Stomach (tissue), 19 donors: ENCODE measurements at places on chromosomes 5 and 9. TPM values are rescaled to one million over a fixed set of nuclear protein-coding genes. Genes with fewer than 3 reads are reported as not detected.

Gene CCL27
- total RNA-seq, result not detected

Gene MGAT1
- total RNA-seq, result 69.6 TPM

DNA sequence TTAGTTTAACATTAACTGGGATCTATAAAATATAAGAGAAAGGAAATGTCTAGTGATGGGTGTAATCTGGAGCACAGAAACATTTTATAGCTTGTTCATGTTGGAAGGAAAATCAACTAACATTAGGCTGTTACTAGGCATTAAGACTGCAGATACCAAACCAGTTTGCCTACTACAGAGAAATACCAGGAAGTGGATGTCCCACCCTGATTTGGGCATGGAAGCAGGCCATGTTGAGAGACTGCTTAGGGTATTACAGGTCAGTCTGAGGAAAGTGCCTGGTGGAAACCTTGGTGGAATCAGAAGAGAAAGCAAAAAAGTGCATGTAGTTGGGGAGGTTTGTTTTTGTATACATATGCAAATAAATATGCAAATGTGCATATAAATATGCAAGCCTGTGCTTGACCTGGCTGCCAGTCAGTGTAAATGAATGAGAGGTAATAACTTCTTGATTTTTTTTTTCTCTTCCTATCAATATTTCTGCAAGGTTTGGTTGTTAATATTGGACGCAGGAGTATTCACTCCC lies 9.6 kb upstream of the CCDC112 start:
- peak; percentile 61 for DNase-seq

Gene ARSI
- total RNA-seq, result not detected

- no peak for DNase-seq
Observed at GRCh38 chr5:863244-863805, 12.5 kb upstream of the ZDHHC11 start.

DNA sequence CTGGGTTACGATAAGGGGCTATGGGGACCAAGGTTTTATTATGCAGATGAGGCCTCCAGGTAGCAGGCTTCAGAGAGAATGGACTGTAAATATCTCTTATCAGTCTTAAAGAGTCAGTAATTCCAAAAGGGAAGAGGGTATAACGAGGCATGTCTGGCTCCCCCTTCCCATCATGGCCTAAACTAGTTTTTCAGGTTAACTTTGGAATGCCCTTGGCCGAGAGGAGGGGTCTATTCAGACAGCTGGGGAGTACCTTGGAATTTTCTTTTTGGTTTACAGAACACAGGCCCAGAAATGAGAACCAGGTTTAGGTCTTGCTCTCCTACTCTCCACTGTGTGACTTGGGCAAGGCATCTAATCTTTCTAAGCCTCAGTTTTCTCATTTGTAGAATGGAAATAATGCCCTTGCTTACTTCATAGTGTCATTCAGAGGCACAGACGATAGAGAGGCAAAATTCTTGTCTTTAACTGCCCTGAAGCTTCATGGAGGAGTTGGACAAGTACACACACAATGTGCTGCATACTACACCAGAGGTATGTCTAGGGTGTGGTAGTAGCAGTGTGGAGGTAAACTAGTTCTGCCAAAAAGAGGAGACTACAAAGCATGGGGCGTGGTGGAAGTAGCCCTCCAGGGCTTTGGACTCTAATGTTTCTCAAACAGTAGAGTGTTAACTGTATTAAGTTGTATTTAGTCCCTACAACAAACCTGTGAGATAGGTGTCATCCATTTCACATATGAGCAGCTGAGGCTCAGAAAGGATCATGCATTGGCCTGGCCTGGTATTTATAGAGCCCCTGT lies 45.5 kb downstream of the IRF1 start:
- no peak for DNase-seq

Gene TMEM174
- total RNA-seq, result not detected

GRCh38 chr5:143886096-143886495 lies 74.1 kb downstream of the HMHB1 start:
- DNase-seq, result peak; percentile 20

DNA sequence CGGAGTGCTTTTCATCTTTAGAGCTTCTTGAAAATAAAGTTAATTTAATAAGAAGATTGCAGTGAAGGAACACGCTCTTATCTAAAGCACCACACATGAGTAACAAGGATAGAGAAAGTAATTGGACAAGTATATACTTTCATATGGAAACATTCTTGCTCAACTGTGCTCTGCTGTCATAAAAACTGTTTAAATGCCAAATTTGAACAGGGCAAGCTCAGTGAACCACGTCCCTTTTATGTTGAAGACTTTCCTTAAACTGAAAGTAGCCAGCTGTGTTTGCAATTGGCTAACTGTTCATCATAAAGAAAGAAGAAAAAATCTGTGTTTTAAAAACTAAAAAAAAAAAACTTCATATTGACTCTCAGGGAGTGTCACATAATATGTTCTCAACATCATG lies 1610.7 kb upstream of the C9orf72 start:
- no peak for DNase-seq

- no peak for DNase-seq
Observed at GRCh38 chr9:128103589-128103962, 24.0 kb downstream of the PTGES2 start.

DNA sequence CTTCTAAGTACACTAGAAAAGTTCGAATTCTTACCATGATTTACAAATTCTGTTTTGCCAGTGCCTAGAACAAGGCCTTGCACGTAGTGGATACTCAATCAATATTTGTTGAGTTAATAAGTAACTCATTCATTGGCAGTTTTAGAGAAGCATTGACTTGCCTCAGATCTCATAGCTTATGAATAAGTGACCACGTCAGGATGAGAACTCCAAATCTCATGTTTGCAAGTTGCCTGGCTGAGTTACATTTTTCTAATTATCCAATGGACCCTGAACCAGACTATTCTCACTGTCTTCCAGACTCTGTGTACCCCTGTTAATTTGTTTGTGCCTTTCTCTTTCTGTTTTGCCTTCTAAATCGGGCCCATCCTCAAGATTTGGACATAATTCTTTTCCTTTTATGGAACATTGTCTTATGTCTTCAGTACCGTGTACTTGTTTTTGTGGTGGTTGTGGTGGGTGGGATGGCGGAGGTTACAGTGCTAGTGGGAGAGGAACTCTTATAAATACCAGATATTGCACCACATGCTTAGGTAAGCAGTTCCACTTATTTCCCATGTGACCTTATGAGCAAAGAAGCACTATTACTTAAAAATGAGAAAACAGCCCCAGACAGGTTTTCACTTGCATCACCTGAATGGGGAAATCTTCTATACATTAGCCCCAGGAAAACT lies 96.3 kb downstream of the UNC13B start:
- DNase-seq, result no peak

Gene SPINK4
- not detected for total RNA-seq

GRCh38 chr5:32329395-32329834 lies 16.7 kb upstream of the MTMR12 start:
- DNase-seq, result peak; percentile 76

GRCh38 chr9:98927724-98928123 lies 16.0 kb upstream of the COL15A1 start:
- DNase-seq, result no peak

GRCh38 chr9:105191508-105192121 lies 52.8 kb upstream of the SLC44A1 start:
- DNase-seq, result no peak

Gene SLC46A2
- not detected for total RNA-seq

- peak; percentile 72 for DNase-seq
Observed at GRCh38 chr9:108444400-108445358, 411.1 kb downstream of the ACTL7B start.

DNA sequence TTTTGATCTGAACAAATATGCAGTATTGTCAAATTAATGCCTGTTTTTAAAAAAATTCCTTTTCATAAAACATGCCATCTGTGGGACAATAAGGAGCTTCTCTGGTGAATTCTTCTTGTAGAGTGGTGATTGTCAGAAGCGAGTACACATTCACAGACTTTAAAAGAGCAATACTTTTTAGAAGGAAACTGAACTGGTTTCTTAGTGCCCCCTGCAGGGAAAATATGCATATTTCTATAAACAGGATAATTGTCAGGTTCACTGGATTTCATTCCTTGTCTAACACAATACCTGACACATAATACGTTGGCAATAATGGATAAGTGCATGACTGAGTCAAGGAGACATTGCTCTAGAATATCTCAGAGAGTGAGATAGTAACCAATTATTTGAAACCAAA lies 133.7 kb downstream of the KIF4B start:
- DNase-seq, result no peak

GRCh38 chr5:10421896-10422691 lies 19.6 kb upstream of the ROPN1L start:
- no peak for DNase-seq

Gene AK8
- not detected for total RNA-seq

DNA sequence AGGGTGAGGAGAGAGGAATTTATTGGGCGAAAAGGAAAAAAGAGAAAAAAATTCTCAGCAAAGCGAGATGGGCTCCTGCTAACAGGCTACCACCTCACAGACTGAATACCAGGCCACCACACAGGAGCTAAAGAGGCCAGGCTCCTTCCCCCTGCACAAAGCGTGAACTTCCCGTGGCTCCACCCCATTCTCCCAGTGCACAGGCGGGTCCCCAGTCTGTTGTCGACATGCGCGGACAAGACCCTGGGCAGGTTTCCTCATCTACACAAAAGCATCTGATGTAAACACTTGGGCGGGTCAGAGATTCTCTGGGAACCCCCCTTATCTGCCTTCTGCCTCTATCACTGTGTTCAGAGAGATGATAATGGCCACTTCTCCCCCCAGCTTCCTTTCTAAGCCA lies 34.2 kb downstream of the IL31RA start:
- no peak for DNase-seq

DNA sequence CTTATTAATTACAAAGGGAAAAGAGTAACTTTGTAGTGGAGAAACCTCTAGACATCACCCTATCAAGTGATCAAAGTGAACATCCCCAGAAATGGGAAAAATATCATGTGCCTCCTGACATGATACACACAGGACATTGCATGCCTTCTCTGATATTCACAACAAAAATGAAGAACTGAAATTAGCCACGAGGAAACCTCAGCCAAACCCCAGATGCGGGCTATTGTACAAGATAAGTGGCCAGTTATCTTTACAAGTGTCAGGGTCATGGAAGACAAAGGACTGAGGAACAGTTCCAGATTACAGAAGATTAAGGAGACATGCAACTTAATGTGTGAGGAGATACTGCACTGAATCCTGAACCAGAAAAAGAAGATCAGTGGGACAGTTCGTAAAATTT lies 23.8 kb upstream of the NPM1 start:
- DNase-seq, result no peak

DNA sequence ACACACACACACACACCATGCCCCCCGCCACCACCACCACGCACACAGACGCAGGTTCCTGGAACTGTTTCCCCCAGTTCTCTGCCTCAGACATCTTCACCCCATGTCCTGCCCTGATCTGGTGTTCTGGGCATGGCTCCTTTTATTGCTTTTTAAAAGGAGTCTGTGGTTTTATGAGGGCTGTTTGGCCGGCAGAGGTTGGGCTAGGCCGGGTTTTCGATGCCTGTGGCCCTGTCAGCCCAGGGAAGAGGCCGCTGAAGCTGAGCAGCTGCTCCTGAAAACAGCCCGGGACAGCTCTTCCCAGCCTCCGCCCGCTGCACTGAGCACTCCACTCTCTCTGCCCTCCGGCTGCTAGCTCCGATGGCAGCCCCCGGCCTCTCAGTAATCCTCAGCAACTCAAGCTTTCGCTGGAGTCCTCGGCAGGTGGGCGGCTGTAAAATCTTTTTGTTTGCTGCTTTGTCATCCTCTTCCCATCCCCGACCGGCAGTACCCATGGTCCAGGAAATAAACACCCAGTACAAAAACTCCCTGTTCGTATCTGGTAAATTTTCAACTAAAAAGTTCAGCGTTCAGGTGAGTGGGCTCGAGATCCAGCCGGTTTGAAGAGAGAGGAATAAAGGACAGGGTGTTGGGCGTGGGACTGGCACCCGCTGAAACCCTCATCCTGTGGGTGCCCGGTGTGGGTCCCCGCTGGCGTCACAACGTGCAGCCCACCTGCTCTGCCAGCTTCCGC lies 103.0 kb upstream of the ERCC6L2 start:
- DNase-seq, result peak; percentile 84

DNA sequence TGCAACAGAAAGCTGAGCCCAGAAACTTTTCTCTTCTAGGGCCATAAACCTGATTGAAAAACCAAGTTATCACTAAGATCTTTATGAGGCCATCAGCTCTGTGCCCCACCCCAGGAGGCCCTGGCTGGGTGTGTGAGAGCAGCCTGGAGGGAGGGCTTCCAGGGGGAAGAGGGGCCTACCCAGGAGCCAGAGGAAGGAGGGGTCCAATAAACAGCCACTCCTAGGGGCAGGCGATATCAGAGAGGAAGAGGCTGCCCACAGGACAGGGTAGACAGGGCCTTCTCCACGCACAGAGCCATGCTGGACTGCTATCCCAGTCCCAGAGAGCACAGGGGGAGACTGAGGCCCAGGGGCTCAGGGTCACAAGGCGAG lies 4.5 kb upstream of the CDX1 start:
- DNase-seq, result peak; percentile 54

- DNase-seq, result no peak
Observed at GRCh38 chr9:114770991-114771390, 34.8 kb downstream of the TNFSF15 start.

- no peak for DNase-seq
Observed at GRCh38 chr5:14757850-14758249, 93.3 kb downstream of the OTULIN start.

GRCh38 chr9:87433853-87434252 lies 63.8 kb upstream of the DAPK1 start:
- DNase-seq, result no peak

DNA sequence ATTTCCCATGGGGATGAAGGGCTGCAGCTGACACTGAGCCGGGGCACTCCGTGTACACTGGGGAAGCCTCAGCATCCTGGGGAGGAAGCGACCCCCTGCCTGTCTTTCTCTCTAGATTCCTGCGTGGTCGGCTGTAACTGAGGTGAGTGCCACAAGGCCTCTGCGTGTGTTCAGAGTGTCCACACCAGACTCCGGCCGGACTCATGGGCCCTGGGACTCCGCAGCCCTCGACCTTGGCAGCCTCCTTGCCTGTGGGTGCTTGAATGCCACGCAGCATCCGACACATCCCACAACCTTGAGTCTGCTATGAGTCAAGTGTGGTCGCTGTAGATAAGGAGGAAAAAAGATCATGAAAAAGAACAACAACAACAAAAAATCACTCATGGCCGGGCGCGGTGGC lies 23.4 kb downstream of the PAEP start:
- DNase-seq, result no peak

- DNase-seq, result no peak
Observed at GRCh38 chr9:27165068-27165467, 56.0 kb downstream of the TEK start.

GRCh38 chr9:9625248-9625647 lies 987.6 kb downstream of the PTPRD start:
- DNase-seq, result no peak

Gene F2RL1
- total RNA-seq, result 6.7 TPM

DNA sequence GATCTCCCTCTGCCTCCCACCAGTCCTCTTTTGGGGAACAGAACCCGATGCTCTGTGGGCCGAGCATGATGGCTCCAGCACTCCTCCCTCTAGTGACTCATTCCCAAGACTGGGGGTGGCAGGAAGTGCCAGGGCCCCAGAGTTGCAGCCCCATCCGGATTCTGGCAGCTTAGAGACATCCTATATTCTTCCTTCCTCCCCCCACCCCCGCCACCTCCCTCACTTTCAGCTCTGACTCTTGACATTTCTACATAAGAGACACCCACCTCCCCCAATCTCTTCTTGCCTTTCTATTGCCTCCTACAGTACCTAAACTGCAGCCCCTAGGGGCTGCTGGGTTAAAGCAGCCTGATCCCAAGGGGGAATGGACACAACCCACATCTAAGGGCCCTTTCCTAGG lies 47.1 kb upstream of the MATR3 start:
- DNase-seq, result no peak

GRCh38 chr5:82619097-82619496 lies 340.9 kb upstream of the RPS23 start:
- no peak for DNase-seq

- no peak for DNase-seq
Observed at GRCh38 chr5:55051357-55051756, 27.3 kb downstream of the GZMK start.
